A549 treated with CpdA at 1 μM for 4 hours (cell line): ENCODE measurements at places on chromosomes 4 and X. TPM values are rescaled to one million over a fixed set of nuclear protein-coding genes. Genes with fewer than 3 reads are reported as not detected.

ZCCHC18 gene
- total RNA-seq = 0.13 to 0.31 TPM (median 0.21 TPM) in 4 of 5 replicates, not detected in the other

AMER1 gene
- 2.0 to 2.8 TPM (median 2.5 TPM) in 5 replicates for total RNA-seq

GASK1B gene
- total RNA-seq = 0.27 to 0.52 TPM (median 0.44 TPM) in 5 replicates

PNMA6E gene
- 0.02 TPM in 1 of 5 replicates, not detected in the others for total RNA-seq

BEX1 gene
- total RNA-seq = not detected in 5 replicates

F8 gene
- total RNA-seq = 3.6 to 4.5 TPM (median 3.9 TPM) in 5 replicates

USP26 gene
- not detected in 5 replicates for total RNA-seq

EXOC1L gene
- total RNA-seq = not detected in 5 replicates

BCOR gene
- total RNA-seq = 19.1 to 29.1 TPM (median 20.6 TPM) in 5 replicates

SUPT20HL2 gene
- not detected in 5 replicates for total RNA-seq

TEX13B gene
- 0.06 TPM in 1 of 5 replicates, not detected in the others for total RNA-seq

SPATA18 gene
- 3.8 to 5.1 TPM (median 4.5 TPM) in 5 replicates for total RNA-seq
